Calu3 (cell line): ENCODE measurements at places on chromosomes 4 and X. TPM values are rescaled to one million over a fixed set of nuclear protein-coding genes. Genes with fewer than 3 reads are reported as not detected.

Gene CLCN3
- 55.7 and 57.8 TPM in 2 replicates for total RNA-seq

Gene C1QTNF7
- total RNA-seq = not detected in 2 replicates

Gene FGG
- 0.24 TPM in 1 of 2 replicates, not detected in the other for total RNA-seq

Gene TMSB15A
- total RNA-seq = 1.8 and 1.9 TPM in 2 replicates

DNA sequence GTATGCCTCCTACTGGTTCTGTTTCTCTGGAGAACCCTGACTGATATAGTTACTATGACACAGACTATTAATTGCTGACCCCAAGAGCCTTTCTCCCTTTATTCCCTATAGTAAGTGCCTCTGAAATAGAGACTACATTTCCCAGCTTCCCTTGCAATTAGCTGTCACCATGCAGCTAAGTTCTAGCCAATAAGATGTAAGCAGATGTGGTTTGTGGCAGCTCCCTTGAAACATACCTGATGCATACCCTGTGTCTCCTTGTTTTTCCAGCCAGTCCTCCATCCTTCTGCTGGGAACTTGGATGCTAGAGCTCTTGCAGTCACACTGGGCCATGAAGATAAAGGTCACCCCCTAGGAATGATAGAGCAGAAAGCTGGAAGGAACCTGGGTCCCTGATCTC lies 9.7 kb upstream of the TMEM165 start:
- DNase-seq = no peak

DNA sequence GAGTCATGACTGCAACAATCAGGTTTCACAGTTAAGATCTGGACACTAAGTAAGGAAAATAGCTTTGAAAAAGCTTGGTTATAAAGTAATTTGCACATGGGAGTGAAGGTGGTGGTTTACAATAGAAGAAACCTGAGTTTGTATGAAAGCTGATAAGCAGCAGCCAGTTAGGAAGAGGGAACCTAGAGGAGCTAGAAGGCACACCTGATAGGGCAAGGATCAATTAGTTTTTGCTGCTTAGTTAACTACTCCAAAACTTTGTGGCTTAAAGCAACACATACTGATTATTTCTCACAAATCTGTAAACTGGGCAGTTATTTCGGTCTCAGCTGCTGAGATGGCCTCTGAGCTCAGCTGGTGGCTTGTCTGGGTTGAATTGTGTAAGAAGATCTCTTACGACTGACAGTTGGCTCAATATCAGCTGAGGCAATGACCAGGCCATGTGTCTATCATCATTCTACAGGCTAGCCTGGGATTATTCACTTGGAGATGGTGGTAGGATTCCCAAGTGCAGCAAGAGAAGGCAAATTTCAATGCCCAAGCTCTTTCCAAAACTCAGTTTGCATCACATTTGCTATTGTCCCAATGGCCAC lies 255.0 kb upstream of the PITX2 start:
- no peak for DNase-seq

DNA sequence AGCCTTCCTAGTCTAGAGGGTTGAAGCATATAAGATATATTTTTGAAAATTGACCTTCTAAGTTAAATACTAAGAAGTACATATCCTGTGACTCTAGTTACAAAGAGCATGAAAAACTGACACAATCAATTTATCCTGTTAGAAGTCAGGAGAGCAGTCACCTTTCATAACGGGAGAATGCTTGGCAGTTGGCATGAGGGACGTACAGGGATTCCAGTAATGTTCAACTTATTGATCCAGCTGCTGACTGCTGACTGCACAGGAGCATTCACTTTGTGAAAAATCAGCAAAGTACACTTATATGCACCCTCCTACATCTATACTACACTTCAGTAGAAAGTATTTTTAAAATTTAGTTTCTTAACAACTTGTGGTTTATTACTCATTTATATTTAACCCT lies 4.2 kb downstream of the ADAMTS3 start:
- no peak for DNase-seq

- no peak for DNase-seq
These were observed 135.6 kb downstream of the EVC2 start for GRCh38 chr4:5572751-5573150.

DNA sequence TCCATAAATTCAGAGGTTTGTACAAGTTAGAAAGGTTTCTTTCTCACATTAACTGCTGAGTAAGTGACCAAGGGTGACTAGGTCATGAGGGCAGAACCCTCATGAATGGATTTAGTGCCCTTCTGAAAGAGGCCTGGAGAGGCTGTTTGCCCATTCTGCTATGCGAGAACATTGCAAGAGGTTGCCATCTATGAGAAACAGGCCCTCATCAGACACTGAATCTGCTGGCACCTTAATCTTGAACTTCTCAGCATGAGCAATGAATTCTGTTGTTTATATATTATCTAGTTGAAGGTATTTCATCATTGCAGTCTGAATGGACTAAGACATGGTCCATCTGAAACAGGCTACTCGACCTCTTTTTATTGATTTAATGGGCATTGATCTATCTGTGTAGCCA lies 96.2 kb upstream of the GPRIN3 start:
- no peak for DNase-seq
